ENCODE measurements at places on chromosomes 5 and 9.

GRCh38 chr5:158976035-158976434 is 123.7 kb downstream of the EBF1 start:
- DNase-seq: no peak

DNA sequence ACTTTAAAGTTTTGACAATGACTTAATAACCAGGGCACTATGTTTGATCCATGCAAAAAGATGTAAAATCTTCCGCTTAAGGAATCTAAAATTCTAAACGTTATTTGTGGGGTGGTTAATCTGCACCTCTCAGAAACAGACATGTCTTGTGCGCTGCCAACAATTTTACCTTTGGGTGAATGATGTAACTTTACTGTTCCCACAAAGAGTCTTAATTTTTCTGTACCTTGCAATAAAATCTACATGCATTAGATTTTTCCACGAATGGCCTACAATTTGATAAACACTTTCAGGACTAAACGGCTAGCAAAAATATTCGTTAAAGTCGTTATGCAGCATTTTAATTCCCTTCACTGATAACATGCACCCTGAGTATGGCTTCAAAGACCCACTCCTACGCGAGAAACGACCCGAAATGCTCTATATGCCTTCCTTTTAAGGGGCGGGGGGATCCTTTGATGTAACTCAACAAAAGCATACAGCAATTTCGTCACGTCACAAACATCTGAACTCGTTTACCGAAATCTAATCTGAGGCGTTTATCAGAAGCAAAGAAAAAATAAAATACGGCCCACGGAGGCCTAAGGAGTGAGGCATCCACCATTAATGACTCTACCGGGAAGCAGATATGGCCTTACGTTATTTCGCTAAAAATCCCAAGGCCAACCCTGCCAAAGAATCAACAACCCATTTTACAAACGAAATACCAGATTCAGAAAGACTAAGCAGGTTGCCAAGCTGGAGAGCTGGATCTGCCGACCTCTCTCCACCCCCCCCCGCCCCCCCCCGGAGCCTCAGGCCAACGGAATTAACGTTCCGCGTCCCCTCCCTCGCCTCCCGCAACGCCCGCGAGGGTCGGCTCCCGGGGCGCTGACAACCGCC is 621 bp downstream of the AK6 start:
- no peak for DNase-seq

GRCh38 chr5:180820788-180821321 is 18.2 kb upstream of the MGAT1 start:
- no peak for DNase-seq

- DNase-seq: no peak
Measured at GRCh38 chr9:10863476-10863875, 250.7 kb upstream of the PTPRD start.
